Left cardiac atrium (tissue), 4 donors: ENCODE measurements at places on chromosomes 12 and 14. TPM values are rescaled to one million over a fixed set of nuclear protein-coding genes. Genes with fewer than 3 reads are reported as not detected.

DNA sequence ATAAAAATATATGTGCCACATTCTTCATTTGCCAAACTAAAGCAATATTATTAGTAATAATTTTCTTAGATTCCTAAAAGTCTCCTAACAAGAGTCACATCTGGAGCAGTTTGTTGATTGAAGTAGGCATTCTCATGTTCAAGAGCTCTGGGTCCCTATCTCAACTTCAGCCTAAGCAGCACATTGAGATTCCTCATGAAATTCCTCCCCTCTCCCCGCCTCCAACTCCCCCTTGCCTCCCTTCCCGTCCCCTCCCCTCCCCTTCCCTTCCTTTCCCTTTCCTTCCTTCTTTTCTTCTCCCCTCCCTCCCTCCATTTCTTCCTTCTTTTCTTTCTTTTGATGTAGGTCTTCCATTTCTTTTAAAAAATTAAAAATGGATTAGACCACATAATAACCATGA, 48.7 kb upstream of the NAV3 start:
- no peak for DNase-seq

- no peak for DNase-seq
Measured at GRCh38 chr12:119679081-119679480, 11.1 kb downstream of the PRKAB1 start.

DNA sequence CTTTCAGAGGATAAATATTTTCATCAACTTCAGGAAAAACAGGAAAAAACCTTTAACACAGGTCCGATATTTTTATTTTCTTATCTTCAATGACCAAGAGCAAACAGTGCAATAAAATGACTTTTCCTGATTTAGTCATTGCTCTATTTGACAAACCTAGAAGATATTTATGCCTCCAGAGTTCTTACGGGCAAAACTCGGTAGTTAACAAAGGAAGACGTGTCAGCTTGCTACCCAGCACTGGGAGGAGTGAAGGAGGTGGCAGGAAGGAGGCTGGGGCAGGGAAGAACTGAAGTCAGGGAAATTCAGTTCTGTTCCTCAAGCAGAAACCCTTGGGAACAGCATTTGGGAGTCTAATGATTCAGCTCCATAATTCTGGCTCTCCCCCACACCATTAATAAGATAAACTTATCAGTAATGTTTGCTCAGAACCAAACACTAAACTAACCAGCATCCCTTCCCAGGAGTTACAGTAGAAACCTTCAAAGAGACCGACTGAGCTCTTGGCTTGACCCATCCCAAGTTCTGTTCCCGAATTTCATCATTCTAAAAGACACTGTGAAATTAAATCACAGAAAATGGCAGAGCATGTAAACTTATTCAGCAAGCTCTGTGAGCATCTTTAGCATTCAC, 163.3 kb downstream of the APAF1 start:
- no peak for DNase-seq

DNA sequence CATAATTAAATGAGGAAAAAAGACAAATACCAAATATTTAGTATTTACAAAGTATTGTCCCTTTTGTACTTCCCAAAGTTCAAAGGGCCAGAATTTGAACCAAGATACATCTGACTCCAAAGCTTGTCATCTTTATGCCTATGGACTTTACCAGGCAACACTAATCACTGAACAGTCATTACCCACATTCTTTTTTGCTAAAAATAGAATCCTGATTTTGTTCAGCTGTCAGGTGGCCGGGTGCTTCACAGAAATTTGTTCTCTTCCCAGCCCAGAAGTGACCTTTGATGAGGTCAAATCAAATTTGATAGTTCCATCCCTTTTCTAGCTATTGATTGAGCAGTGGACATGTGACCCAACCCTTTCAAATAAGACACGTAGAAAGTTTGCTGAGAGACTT, 121.6 kb downstream of the LLPH start:
- no peak for DNase-seq

GRCh38 chr12:53754188-53754585, 2.4 kb upstream of the CISTR start:
- no peak for DNase-seq

GRCh38 chr12:113103756-113104450, 31.7 kb downstream of the RASAL1 start:
- DNase-seq: no peak

- DNase-seq: no peak
Measured at GRCh38 chr14:81946375-81946774, 412.7 kb upstream of the SEL1L start.

DNA sequence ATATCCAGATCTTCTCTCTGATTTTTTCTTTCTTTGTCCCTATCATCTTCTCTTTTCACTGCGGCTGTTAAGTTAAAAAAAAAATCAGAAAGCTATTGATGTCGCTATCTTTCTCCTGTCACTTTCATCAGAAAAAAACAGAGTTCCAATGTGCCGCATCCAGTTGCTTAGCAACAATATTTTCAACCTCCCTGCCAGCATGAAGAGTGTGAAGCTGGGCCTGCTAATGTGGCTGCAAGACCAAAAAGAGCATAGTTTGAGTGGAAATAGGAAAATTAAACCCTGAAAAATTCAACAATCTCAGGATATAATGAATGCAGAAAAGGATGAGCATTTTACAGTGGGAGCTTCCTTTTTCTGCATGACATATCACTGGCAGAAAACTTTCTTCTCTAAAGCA, 1025.4 kb upstream of the LRFN5 start:
- no peak for DNase-seq

DNA sequence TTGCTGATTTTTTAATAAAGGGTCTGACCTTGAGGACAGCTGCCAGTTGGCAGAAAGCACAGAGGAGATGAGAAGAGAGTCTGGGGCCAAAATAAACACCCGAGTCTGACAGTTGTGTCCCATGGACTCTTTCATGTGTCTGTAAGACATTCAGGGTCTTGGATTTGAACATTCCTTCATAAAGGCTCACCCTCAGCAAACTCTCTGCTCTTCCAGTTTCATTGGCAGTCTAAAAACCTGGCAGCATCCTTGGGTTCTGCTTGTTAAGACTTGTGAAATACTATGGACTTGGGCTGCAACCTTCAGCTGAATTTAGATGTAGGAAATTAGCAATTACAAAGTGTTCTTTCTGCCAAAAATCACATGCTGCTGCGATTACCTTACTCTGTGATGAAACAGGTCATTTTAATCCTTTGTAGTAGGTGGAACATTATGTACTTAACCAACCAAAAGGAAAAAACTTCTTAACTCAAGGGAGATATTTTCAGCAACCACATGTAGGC, 32.0 kb upstream of the LMNTD1 start:
- peak; percentile 41 for DNase-seq

- no peak for DNase-seq
Measured at GRCh38 chr12:14714437-14714836, 18.0 kb upstream of the GUCY2C start.

DNA sequence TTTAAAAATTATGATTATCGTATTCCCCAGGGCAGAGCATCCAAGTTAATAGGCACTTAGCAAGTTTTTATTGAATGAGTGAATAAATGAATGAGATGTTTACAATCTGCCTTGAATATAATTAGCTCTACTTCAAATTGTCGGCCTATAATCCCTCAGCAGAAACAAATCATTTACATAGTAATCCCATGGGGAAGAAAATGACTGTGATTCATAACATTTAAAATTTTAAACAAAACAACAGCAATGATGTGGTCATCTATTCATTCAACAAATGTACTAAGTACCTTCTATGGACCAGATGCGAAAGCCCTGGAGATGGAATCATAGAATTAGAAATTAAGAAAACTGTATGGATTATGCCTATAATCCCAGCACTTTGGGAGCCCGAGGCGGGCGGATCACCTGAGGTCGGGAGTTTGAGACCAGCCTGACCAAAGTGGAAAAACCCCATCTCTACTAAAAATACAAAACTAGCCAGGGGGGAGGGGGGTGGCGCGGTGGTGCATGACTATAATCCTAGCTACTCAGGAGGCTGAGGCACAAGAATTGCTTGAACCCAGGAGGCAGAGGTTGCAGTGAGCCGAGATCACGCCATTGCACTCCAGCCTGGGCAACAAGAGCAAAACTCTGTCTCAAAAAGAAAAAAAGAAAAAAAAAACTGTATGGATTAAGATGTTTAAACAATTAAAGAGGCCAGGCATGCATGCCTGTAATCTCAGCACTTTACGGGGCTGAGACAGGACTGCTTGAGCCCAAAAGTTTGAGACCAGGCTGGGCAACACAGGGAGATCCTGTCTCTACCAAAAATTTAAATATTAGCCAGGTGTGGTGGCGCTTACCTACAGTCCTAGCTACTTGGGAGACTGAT, 17.7 kb upstream of the MDM2 start:
- no peak for DNase-seq

DNA sequence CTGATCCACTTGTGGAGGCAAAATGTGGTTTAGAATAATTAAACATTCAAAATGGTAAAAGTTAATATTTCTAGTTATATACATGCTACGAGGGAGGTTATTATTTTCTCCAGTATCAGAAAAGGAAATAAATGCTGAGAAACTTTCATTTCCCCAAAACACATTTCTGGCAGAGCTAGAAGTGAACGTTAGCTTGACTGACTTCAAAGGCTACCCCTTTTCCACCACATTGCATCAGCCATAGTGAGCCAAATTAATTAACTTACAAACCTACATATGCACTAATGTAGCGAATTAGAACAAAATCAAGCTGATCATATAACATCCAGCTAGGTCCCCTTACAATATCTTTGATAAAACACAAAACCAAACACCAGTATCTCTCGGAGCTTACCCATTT, 49.3 kb upstream of the RERGL start:
- no peak for DNase-seq

RASAL1 gene
- total RNA-seq: not detected

LRFN5 gene
- 0.79 TPM for total RNA-seq

DNA sequence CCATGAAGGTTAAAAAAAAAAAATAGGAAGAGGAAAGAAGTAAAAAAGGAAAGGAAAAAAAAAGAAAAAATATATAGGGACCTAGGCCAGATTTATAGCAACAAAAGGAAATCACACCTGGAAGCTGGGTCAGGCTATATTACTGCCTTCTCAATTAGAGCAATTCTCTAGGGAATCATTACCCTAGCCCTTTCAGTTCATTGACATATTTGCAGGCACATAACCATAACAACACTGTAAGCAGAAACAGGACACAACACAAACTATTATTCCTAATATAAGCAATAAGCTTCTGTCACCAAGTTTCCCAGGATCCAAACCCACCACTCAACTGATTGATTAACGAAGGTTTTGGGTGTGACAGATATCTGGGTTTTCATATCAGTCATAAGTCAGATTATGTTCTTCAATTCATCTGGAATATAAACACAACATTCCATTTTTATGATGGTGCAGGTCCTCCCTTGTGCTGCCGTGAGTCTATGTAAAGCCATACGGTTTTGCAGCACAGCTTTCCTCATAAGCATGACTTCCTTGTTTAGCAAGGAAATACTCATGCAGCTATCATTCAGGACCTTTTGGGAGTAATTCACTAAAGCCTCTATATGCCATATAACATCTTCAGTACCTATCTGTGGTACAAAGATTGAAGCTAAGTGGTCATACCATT, 4.2 kb downstream of the PCNX4 start:
- no peak for DNase-seq

RIMBP2 gene
- total RNA-seq: 0.31 TPM

DNA sequence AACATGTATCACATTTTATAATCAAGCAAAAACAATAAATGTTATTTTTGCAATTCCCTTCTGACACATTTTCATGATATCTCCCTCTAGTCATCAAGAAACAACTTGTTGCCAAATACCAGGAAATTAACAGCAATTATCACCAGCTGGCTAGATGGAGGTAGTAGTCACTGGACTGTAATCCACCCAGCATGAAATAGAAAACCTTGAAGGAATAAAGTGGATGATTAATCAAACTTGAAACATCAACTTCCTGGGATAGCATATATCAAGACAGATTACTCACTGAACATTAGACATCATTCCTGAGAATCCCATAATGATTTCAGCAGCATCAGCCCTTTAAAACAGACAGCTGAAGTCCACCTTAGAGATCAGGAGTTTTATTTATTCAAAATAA, 259.0 kb downstream of the CCDC59 start:
- no peak for DNase-seq
